Gastroesophageal sphincter (tissue), 4 donors: ENCODE measurements at places on chromosomes 11 and 22. TPM values are rescaled to one million over a fixed set of nuclear protein-coding genes. Genes with fewer than 3 reads are reported as not detected.

GRCh38 chr22:17366830-17367229 is 2.4 kb upstream of the CECR2 start:
- no peaks in the 10 kb centered on the region for H3K36me3 ChIP-seq
- ATAC-seq = no peak
- no peak overlapping the region for H3K4me3 ChIP-seq
- H3K27me3 ChIP-seq = peaks cover 80% of the 10 kb centered on the region

DNA sequence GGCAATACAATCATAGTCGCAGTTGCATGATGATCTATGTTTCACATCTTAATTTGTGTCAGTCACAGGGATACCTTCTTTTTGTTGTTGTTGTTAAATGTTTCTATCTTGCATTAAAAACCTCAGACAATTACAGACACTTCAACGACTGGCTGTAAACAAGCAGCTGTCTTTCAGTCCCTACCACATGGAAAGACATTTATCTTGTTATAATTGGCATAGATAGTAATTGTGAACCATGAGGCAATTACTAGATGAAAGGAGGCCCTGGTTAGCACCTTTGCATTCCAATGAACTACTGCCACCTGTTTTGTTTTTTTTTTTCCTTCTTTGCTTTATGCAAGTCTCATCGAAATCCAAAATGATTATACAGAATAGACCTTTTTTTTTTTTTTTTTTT is 416.8 kb downstream of the LRRC4C start:
- no peak overlapping the region for H3K27ac ChIP-seq
- no peak overlapping the region for H3K4me3 ChIP-seq
- H3K27me3 ChIP-seq = no peaks in the 10 kb centered on the region
- H3K36me3 ChIP-seq = no peaks in the 10 kb centered on the region
- ATAC-seq = no peak

DNA sequence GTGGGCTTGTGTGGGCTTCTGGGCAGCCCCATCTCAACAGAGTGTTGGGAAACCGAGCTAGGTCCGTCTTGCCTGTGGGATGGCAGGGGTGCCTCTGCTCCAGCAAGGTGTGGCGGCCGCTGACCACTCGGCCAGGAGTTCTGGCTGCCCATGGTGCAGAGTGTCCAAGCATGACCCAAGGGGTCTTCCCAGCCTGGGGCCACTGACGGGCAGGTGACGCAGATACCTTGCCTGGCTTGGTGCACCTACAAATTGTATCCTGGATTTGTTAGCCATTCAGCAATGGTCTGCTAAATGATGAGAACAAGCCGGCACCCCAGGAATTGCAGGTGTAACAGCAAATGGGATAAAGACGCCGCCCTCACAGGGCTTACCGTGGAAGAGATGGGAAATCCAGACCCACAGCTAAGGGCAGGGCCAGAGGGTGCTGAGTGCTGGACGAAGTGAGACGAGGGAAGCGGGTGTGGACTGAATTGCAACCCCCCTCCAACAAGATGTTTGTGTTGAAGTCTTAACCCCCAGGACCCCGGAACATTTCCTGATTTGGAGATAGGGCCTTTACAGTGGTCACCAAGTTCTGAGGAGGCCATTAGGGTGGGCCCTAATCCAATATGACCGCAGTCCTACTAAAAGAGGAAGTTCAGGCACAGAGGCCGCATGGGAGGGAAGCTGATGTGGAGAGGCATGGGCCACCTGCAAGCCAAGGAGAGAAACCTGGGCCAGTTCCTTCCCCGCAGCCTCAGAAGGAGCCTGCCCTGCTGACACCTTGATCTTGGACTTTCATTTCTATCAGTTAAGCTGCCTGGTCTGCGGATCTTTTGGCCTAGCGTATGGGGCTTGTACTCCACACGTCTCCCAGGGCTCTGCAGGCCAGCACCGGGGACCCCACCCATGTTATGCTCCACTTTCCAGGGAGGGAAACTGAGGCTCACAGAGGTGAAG is 45.2 kb upstream of the LINC01488 start:
- no peak overlapping the region for H3K4me3 ChIP-seq
- no peaks in the 10 kb centered on the region for H3K27me3 ChIP-seq
- H3K36me3 ChIP-seq = no peaks in the 10 kb centered on the region
- no peaks in the 10 kb centered on the region for H3K4me1 ChIP-seq
- ATAC-seq = no peak
- no peak overlapping the region for H3K27ac ChIP-seq

DNA sequence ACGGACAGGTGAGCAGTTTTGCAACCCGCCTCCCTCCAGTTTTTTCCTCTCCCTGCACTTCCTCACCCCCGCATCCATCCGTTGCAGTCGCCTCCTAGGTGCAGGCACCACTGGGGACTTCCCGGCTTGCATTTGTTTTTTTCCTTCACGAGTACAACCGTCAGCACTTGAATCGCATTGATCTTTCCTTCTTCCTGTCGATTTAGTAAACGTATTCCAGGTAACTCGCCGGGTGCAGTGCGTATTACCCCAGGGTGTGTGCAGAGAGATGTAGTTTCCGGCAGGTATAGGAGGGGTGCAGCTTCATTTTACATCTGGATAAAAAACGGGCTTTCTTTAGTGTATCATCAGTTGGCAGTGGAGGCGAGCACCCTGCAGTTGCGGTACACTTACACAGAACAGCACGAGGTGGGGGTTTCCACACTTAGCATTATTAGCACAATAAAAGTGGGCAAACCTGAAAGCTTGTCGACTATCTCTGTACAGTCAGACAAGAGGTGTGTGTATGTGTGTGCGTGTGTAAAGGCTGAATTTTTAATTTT is at the start of gene SORL1-AS1:
Gene SORL1-AS1 (minus strand): TSS at position 359 of the 542 bp plus-strand sequence.
- peak within 1 kb of the TSS; percentile 75 for H3K4me3 ChIP-seq
- no peaks in the 10 kb centered on the region for H3K4me1 ChIP-seq
- H3K27me3 ChIP-seq = no peaks in the 10 kb centered on the region

GRCh38 chr11:126884594-126884993 is 116.0 kb downstream of the KIRREL3 start:
- H3K27me3 ChIP-seq = peaks cover 14% of the 10 kb centered on the region
- H3K4me1 ChIP-seq = no peaks in the 10 kb centered on the region
- H3K27ac ChIP-seq = no peak overlapping the region
- ATAC-seq = no peak

GRCh38 chr11:132158091-132158490 is 787.7 kb downstream of the NTM start:
- no peak for ATAC-seq
- H3K4me3 ChIP-seq = no peak overlapping the region
- H3K27me3 ChIP-seq = no peaks in the 10 kb centered on the region
- H3K4me1 ChIP-seq = no peaks in the 10 kb centered on the region
- H3K27ac ChIP-seq = no peak overlapping the region
- H3K36me3 ChIP-seq = no peaks in the 10 kb centered on the region

DNA sequence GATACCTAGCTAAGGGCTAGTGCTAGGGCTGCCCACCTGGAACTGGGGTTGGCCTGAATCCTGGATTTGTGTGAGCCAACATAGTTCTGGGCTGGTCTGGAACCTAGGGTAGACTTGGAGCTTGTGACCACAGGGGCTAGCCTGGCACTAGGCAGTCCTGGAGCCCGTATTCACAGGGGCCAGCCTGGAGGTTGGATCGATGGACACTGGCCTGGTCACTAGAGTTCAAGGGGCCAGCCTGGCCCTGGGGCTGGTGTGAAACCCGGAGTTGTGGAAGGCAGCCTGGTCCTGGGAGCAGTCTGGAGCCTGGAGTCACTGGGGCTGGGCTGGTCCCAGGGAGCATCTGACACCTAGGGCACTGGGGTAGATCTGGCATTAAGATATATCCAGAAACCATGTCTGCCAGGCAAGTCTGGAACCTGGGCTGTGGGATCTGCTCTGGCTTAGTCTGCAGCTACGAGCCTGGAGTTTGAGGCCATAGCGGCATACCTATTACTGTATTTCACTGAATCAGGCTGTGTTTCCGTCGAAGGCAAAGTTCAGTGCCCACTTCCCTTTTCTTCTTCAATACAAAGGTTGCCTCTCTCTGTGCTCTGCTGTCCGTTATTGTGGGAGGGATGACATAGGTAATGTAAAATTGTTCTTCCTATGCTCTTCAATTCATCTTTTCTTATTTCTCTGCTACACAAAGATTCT is 9.1 kb upstream of the GLYATL1B start:
- no peaks in the 10 kb centered on the region for H3K4me1 ChIP-seq
- no peak for ATAC-seq
- no peak overlapping the region for H3K4me3 ChIP-seq
- peaks cover 29% of the 10 kb centered on the region for H3K27me3 ChIP-seq
- no peaks in the 10 kb centered on the region for H3K36me3 ChIP-seq

- H3K4me3 ChIP-seq = no peak overlapping the region
- no peaks in the 10 kb centered on the region for H3K27me3 ChIP-seq
- H3K27ac ChIP-seq = no peak overlapping the region
- no peaks in the 10 kb centered on the region for H3K36me3 ChIP-seq
- H3K4me1 ChIP-seq = no peaks in the 10 kb centered on the region
- no peak for ATAC-seq
Measured at GRCh38 chr11:75023446-75024067, 34.8 kb downstream of the NEU3 start.

DNA sequence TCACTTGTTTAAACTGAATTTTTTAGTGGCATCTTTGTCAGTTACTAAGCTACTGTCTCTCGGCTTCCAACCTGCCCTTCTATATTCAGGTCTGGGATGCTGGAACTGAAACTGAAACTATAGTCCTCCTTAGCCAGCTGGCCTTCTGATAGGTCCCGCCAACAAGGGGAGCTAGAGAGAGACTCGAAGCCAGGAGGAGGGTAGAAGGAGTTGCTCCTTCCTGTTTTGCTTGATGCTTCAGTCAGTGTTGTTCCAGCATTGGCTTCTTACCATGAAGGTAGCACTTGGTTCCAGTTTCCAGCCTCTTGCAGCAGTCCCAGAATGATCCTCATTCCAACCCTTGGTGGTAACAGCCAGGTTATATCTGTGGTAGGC is 32.9 kb upstream of the HORMAD2 start:
- no peak for ATAC-seq
- H3K36me3 ChIP-seq = no peaks in the 10 kb centered on the region
- no peak overlapping the region for H3K4me3 ChIP-seq
- H3K27ac ChIP-seq = no peak overlapping the region

- H3K4me3 ChIP-seq = no peak overlapping the region
- ATAC-seq = no peak
- no peaks in the 10 kb centered on the region for H3K4me1 ChIP-seq
- H3K36me3 ChIP-seq = no peaks in the 10 kb centered on the region
Measured at GRCh38 chr22:39932166-39932565, 28.0 kb upstream of the TMA7B start.

- no peak overlapping the region for H3K4me3 ChIP-seq
- no peak overlapping the region for H3K27ac ChIP-seq
- H3K36me3 ChIP-seq = no peaks in the 10 kb centered on the region
- ATAC-seq = no peak
- H3K27me3 ChIP-seq = no peaks in the 10 kb centered on the region
- no peaks in the 10 kb centered on the region for H3K4me1 ChIP-seq
Measured at GRCh38 chr11:81278991-81279390, 1454.7 kb downstream of the FAM181B start.

- H3K4me3 ChIP-seq = no peak overlapping the region
- no peaks in the 10 kb centered on the region for H3K27me3 ChIP-seq
- H3K36me3 ChIP-seq = no peaks in the 10 kb centered on the region
- peak; percentile 44 for ATAC-seq
Measured at GRCh38 chr11:86559311-86559945, 113.0 kb downstream of the ME3 start.

DNA sequence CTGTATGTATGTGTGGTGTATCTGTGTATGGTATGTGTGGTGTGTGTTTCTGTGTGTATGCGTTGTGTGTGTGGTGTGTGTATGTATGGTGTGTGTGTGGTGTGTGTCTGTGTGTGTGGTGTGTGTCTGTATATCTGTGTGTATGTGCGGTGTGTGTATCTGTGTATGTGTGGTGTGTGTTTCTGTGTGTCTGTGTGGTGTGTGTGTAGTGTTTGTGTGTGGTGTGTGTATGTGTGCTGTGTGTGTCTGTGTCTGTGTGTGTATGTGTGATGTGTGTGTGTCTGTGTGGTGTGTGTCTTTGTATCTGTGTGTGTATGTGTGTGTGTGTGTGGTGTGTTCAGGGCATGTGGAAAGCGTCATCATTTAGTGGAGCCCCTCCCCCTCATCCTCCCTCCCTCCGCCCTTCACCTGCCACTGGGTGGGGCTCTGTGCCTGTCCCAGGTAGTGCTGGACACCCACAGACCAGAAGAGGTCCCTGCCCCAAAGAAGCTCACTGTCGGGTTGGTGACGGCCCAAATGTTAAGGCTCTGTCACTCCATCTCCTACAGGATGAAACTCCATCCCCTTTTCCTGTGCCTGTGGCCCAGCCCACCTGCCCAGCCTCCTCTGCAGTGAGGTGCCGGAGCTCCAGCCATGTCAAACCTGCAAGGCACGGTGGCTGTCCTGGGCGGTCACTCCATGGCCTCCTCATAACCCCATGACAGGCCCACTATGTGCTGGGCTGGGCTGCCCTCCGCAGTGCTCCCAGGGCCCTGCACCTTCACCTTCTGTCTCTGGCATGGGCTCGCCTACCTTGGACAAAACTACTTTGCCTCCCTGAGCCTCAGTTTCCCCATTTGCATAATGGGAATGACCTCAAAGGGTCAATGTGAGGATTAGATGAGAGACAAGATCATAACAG is 23.4 kb upstream of the SHISAL1 start:
- H3K4me1 ChIP-seq = peaks cover under 1% of the 10 kb centered on the region
- H3K36me3 ChIP-seq = no peaks in the 10 kb centered on the region
- ATAC-seq = no peak
- H3K27me3 ChIP-seq = peaks cover 26% of the 10 kb centered on the region
- H3K27ac ChIP-seq = no peak overlapping the region
- H3K4me3 ChIP-seq = no peak overlapping the region

DNA sequence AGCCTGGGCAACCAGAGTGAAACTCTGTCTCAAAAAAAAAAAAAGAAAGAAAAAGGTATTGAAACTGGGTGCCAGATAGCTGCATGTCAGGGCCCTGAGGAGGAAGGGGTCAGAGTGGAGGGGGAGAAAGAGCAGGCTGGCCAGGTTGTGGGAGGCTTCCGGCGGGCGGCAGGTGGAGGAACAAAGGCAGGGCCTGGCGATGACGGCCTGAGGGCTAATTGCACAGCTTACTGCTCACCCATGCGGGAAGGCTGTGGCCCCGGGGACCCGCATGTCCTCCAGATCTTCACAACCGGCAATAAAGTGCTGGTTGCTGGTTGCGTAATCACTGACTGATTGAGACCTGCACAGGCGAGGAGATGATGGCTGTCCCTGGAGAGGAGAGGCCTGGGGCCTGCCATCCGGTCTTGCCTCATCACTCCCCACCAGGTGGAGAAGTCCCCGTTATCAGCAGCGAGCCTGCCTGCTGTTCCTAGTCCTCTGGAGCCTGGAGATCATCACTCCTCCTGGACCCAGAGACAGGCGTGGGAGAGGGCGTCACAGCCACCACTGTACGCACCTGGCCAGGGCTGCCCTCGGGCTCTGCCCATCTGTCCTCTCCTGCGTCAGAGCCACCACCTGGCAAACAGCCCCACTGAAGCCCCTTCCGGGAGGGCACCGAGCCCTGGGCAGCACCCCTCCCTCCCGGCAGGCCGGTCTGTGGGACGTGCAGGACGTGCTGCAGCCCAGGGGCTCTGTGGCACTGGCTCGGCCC is 18.7 kb downstream of the H19 start:
- H3K27ac ChIP-seq = no peak overlapping the region
- no peak overlapping the region for H3K4me3 ChIP-seq
- no peak for ATAC-seq
- no peaks in the 10 kb centered on the region for H3K4me1 ChIP-seq
- H3K27me3 ChIP-seq = no peaks in the 10 kb centered on the region

The DENND6B gene
- total RNA-seq = 2.0 TPM

The GAL gene
- 2.9 TPM for total RNA-seq

The SAA1 gene
- 71.7 TPM for total RNA-seq

The TMEM225 gene
- not detected for total RNA-seq
